ENCODE measurements at places on chromosomes 6 and 20.

DNA sequence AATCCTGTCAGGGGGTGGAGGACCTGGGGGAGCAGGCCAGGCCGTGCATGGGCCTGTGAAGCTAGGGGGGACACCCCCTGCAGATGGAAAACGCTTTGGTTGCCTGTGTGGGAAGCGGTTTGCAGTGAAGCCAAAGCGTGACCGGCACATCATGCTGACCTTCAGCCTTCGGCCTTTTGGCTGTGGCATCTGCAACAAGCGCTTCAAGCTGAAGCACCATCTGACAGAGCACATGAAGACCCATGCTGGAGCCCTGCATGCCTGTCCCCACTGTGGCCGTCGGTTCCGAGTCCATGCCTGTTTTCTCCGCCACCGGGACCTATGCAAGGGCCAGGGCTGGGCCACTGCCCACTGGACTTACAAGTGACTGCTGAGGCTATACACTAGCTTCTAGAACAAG, 1.8 kb downstream of the ZBTB9 start:
- no peak for DNase-seq

DNA sequence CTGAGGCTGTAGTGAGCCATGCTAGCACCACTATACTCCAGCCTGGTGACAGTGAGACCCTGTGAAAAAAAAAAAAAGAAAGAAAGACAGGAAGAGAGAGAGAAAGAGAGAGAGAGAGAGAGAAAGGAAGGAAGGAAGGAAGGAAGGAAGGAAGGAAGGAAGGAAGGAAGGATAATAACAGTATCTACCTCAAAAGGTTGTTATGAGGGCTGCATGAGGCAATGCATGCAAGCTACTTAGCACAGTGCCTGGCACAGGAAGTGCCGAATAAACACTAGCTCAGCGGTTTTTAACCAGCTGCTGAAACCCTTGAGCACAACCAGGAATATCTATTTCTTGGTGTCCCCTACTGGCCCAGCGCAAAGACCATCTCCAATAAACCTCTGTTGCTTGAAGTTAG, 62.3 kb upstream of the TBC1D7 start:
- no peak for DNase-seq

GRCh38 chr6:52208612-52209011, 22.4 kb downstream of the IL17A start:
- DNase-seq = peak; percentile 3

DNA sequence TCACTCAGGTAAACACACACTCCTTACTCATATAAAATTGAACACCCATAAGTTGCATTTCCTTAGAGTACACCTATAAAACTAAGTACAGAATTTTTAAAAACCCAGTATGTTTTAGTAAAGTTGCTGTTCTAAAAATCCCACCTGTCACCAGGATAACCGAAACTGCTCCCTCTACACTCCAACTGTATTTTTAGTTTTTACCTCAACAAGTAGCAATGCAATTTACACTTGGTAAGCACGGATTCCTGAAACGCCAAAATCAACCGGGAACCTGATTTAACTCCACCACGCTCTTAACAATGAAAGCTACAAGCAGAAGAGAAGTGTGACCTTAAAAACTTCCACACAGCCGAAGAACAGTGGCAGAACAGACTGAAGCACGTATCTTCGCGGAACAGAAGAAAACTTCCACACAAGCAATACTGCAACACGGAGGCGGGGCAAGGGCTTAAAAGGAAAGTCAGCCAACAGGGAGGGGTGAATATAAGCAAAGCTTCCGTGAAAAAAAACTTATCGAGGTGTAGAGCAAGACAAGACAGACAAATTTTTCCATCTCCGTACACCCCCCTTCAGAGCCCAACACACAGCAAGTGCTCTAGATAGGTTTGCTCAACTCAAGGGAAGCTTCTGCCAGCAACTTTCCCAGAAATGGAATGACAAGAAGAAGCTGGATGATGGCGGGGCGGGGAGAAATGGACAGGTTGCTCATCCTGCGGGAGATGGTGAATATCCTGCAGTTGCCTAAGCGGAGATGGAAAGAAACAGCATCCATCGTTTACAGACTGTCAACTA, 1.4 kb downstream of the STAU1 start:
- peak; percentile 40 for DNase-seq
